ENCODE measurements at places on chromosomes 2 and 18.

DNA sequence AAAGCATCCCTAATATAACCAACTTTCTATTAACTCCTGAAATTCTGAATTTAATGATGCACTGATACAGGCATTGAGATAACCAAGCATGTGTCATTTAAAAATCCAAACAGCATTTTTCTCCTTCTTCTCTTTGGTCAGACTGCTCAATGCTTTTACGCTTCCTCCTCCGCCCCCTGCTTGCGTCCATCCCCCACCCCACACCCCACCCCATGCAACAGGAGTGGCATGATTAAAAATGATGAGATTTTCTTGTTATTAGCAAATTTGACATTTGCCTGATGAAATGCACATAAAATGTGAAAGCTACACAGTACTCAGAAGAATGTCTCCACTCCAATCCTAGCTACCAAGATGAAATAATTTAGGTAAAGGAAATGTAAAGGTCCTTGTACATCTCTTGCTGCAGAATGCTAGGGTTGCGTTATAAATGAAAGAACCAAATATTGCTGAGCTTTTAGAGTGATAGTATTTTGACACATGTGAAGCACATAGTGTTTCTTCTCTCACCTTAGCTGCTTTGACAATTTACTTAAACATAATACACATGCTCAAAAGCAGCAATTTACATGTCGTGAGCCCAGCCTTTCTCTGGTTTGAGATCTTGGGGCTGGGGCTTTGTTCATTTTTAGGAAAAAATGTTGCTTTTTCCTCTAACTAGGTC lies 263.8 kb downstream of the MEIS1 start:
- DNase-seq: no peak

GRCh38 chr2:31428001-31428418 lies 13.5 kb upstream of the XDH start:
- DNase-seq: peak; percentile 37

GRCh38 chr18:10688766-10689165 lies 162.9 kb downstream of the NAPG start:
- DNase-seq: no peak

DNA sequence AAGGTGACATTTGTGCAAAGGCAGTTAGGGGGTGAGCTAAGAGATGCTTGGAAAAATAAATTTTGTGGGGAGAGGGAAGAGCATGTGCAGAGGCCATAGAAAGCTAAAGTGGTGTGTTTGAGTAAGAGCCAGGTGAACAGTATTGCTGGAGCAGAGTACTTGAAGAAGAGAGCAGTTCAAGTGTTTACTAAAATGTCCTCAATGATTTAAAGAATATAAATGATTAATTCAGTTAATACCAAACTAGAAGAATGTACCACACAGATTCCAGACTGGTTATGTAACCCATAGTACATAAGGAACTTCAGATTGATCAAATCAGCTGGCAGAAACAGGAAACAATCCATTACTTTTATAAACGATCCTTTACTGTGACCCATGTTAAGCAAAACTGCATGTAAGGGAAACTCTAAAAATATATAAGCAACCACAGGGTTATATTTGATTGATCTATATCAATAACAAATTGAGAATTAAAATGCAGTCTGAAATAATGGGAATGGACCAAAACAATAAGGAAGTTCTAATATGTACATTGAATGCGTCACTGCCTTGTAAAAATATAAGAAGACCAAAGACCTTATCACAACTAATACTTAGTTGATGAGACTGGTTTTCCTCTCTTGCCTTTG lies 76.9 kb downstream of the LDAH start:
- DNase-seq: peak; percentile 93

- DNase-seq: peak; percentile 7
Observed at GRCh38 chr2:54904836-54905235, 145.4 kb downstream of the RTN4 start.

DNA sequence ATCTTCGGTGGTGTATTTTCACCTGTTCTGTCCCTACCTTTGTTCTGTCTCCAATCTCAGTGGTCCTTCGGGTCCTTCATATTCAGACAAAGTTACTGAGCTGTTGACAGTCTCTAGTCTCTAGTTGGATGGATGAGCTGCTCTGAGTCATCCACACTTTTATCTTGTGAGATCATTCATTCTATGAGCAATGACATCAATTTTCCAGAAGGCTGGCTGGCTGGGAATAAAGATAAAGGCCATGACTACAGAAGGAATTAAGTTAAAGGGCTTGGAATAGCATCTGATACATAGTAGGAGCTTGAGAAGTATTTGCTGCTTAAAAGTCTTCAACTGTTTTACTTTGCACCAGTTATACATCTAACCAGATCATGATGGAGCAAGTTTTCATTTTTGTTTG lies 43.1 kb upstream of the SLC39A10 start:
- peak; percentile 96 for DNase-seq

DNA sequence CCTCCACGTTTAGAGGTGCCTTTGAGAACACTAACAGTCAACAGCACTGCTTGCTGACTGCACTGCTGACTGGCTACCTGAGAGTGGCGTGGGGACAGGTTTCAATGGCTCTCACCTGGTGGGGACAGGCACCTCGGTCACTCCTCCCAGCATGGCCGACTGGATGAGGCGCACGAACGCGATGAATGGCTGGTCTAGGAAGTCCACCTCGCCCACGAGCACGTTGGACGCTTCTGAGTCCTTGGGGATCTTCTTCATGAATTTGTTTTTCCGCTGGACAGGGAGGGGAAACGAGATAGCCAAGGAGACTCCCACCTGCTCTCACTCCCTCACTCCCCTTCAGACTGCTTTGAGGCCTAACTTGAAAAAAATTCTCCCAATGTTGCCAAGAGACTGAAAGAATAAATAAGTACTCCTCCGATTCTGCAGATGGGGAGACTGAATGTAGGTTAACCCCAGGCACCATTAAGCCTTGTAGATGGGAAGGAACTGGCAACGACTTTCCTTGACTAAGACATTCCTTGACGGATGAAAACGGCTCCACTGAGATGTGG lies 57.3 kb downstream of the MTHFD2 start:
- no peak for DNase-seq

GRCh38 chr2:216107760-216108159 lies 1.4 kb upstream of the XRCC5 start:
- no peak for DNase-seq

- DNase-seq: no peak
Observed at GRCh38 chr2:106232638-106233349, 38.7 kb upstream of the UXS1 start.

DNA sequence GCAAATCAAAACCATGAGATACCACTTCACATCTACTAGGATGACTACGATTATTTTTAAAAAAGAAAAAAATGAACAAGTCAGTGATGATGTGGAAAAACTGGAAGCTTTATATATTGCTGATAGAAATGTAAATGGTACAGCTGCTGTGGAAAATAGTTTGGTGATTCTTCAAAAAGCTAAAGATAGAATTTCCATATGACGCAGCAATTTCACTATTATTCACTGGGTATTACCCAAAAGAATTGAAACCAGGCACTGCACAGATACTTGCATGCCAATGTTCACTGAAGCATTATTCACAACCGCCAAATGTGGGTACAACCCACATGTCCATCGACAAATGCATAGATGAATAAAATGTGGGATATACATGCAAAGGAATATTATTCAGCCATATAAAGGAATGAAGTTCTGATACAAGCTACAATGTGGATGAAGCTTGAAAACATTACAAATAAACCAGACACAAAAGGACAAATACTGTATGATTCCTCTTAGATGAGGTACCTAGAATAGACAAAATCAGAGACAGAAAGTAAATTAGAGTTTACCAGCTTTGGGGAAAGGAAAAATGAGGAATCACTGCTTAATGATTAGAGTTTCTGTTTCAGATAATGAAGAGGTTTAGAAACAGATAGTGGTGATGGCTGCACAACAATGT lies 11.1 kb downstream of the RTTN start:
- DNase-seq: no peak

- DNase-seq: no peak
Observed at GRCh38 chr2:149075105-149075504, 36.6 kb downstream of the LYPD6B start.

DNA sequence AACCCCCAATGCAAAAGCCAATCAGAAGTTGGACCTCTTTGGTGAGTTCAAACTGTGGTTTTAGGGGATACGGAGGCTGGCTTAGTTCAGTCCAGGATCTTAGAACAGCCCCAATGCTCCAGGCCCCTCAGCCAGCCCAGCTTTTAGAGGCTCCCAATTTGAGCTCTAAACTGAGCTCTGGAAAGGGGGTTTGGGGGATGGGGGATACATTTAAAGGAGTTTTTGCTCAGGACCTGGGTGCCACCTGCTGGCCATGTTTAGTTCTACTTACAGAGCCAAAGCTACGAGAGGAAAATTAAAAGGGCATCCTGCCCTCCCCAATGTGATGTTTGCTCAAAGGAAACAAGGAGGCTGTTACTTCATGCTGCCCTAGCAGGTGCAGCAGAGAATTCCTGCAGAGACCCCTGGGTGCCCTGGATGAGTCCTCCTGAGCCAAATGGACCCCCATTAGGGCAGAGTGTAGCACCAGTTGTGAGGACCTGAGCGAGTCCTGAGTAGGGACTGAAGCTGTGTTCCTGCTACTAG lies 15.9 kb upstream of the TMEM214 start:
- DNase-seq: peak; percentile 75

GRCh38 chr2:96747061-96747617 lies 7.3 kb upstream of the LMAN2L start:
- no peak for DNase-seq

DNA sequence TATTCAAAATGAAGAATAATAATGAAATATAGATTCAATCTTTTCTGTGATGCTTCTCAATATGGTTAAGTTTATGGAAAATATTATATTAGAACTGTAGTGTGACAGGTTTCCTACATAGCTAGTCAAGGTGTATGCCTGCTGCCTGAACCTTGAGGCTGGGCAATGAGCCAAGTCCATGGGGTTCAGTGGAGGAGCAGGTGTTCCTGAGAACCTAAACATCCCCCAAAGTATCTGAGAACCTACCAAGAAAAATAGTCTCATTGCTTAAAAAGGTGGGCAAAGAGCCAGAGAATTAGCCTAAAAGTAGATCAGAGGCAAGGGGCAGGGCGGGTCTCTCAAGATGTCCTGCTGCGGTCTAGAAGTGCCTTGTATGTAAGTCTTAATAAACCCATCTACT lies 185.9 kb upstream of the SPHKAP start:
- no peak for DNase-seq

DNA sequence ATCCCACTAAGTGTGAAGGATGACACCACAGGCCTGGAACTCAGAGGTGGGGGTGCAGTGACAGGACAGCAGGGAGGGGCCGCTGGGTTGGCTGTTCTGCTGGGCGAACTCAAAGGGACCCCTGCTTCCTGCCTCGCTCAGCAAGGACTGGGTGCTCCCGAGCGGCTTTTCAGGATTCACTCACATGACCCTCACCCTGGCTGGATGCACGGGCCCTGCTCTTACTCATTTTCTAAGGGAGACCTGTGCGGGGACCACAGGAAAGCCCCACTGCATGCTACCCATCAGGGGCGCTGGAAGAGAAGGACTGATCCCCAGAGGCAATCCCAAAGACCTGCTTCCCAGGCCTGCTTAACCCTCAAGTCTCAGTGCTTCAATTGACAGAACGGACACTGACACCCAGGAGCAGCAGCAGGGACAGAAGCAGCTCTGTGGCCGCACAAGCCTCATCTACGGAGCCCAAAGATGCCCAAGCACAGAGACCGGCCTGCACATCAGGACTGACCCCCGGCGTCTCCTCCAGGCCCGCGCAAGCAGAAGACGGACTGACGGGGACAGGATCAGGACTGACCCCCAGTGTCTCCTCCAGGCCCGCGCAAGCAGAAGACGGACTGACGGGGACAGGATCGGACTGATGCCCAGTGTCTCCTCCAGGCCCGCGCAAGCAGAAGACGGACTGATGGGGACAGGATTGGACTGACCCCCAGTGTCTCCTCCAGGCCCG lies 29.6 kb downstream of the THAP4 start:
- DNase-seq: no peak

DNA sequence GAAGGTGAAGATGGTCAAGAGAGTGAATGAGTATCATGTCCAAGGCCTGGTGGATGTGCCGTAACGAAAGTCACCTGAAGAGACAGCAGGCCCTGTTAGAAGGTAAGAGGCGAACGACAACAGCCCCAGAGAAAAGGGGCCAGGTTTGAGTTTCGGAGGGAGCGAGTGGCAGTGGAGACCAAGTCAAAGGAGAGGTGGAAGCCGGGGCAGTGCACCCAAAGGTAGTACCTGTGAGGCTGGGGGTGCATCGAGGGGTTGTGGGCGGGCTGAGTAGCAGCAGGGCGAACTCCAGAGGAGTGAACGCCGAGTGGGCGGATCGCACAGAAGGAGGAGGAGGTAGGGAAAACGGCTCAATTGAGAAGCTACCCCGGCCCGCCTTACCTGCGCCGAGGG lies 358 bp downstream of the USP37 start:
- DNase-seq: no peak

DNA sequence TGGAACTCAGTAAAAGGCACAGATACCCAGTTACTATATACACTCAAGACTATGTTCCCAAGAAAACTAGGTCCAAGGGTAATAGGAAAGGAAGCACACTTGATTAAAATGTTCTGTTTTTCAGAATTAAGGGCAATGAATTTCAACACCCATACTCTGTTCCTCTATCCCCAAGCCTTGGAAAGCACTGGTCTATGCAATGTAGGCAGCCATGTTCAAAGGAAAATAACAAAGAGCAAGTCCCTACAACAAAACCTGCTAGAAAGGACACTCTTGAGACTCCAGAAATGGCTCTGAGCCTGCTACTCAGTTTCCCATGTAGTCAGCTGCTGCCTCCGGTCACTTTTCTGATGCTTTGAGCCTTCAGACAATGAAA lies 6.8 kb downstream of the CYB5A start:
- DNase-seq: no peak

DNA sequence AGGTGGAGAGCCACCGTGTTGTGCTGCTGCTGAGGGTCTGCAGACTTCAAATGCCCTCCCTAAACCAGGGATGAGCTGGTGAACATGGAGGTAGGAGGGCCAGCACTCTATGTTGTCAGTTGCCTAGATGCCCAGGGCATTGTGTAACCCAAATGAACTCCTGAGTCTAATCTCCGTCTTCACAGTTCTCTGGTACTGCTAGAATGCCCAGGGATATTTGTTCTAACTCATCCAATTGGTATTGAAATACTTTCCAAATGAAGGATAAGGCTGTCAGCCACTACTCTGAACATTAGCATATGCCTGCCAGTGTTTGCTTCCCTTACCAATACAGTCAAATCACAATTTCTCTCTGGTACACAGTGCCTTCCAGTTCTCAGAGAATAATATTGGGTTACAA lies 492.6 kb downstream of the SLC4A3 start:
- DNase-seq: no peak

- no peak for DNase-seq
Observed at GRCh38 chr2:168030862-168031624, 216.4 kb downstream of the STK39 start.

DNA sequence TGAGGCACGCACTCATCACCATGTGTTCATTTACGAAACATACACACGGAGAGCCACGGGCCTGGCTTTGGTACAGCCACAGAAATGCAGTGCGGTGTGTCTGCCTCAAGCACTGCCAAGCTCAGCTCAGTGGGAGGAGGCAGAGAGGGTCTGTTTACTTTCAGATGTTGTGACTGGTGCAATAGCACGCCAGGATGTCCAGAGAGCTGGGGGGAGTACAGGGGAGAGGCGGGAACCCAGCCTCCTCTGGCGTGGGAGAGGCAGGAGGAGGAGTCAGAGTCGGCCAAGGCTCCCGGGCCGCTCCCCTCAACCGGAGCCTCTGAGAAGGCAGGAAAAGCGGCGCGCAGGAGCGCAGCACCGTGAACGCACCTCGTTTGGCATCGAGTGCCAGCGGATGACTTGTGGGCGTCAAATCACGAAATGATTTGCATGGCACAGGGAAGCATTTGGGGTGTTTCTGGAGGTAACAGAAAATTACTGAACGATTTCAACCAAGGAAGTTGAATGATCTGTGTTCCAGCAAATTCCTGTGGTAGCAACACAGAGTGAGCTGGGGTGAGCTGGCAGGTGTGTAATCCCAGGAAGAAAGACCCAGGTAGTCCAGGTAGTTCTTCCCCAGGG lies 143.0 kb downstream of the ZNF516 start:
- peak; percentile 70 for DNase-seq
